Mammary epithelial cell (primary cell): ENCODE measurements at places on chromosomes 4 and X. TPM values are rescaled to one million over a fixed set of nuclear protein-coding genes. Genes with fewer than 3 reads are reported as not detected.

MID1IP1 gene
- polyA plus RNA-seq: 54.0 TPM

CNGA1 gene
- polyA plus RNA-seq: 0.27 TPM

CXCL1 gene
- 25.3 TPM for polyA plus RNA-seq

CLCN4 gene
- polyA plus RNA-seq: 1.0 TPM

FRAS1 gene
- polyA plus RNA-seq: 5.2 TPM

CPLX1 gene
- 0.22 TPM for polyA plus RNA-seq

BEX2 gene
- 4.7 TPM for polyA plus RNA-seq

SPATA4 gene
- 0.06 TPM for polyA plus RNA-seq

BMP3 gene
- not detected for polyA plus RNA-seq

ARR3 gene
- not detected for polyA plus RNA-seq

EMCN gene
- polyA plus RNA-seq: not detected

NDUFA1 gene
- 93.3 TPM for polyA plus RNA-seq

AFM gene
- polyA plus RNA-seq: not detected
